ENCODE measurements at places on chromosomes 4 and X. TPM values are rescaled to one million over a fixed set of nuclear protein-coding genes. Genes with fewer than 3 reads are reported as not detected.

PABPC5 gene
- polyA plus RNA-seq: 0.19 TPM

NONO gene
- 110 TPM for polyA plus RNA-seq

SLC9B1 gene
- 0.23 TPM for polyA plus RNA-seq

WDFY3 gene
- 5.3 TPM for polyA plus RNA-seq

ADH6 gene
- 0.15 TPM for polyA plus RNA-seq

SMIM43 gene
- polyA plus RNA-seq: 0.07 TPM

All from pancreas (tissue), 10 donors.